ENCODE measurements at places on chromosomes 3 and 15.
A peak's percentile ranks its signal among the peaks of the same experiment; 100 is the strongest.

DNA sequence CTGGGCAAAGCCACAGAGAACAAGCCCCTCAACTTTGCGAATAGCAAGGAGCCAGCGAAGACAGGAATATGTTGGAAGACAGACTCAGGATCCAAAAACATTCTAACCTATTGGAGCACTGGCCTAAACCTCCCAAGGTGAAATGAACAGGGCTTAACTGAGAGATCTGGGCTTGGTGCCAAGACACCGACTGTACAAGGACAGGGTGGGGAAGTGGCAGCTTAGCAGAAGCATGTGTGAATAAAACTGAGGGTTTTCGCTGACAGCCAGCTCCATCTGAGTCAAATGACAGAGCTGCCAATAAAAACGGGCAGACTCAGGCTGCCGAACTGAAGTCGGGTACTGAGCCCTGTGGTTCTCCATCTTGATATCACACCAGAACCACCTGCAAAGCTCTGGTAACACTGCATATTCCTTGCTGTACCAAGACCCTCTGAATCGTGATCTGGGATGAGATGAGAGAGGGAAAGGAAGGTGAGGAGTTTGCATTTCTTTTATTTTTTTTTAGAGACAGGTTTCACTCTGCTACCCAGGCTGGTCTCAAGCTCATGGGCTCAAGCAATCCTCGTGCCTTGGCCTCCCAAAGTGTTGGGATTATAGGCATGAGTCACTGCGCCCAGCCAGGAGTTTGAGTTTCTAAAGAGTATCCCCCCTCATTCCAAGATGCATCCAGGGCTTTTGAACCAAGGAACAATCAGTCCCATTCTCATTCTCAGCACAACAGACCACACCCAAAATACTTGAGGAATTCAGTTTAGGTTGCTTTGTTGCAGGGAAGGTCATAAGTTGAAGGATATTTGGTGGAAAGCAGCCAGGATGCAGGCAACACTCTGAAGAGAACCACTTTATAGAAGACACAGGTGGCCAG lies 6.0 kb upstream of the PLCB2 start:
- DNase-seq: peak; percentile 96

GRCh38 chr3:45462522-45463265 lies 74.3 kb downstream of the LARS2 start:
- DNase-seq: no peak

DNA sequence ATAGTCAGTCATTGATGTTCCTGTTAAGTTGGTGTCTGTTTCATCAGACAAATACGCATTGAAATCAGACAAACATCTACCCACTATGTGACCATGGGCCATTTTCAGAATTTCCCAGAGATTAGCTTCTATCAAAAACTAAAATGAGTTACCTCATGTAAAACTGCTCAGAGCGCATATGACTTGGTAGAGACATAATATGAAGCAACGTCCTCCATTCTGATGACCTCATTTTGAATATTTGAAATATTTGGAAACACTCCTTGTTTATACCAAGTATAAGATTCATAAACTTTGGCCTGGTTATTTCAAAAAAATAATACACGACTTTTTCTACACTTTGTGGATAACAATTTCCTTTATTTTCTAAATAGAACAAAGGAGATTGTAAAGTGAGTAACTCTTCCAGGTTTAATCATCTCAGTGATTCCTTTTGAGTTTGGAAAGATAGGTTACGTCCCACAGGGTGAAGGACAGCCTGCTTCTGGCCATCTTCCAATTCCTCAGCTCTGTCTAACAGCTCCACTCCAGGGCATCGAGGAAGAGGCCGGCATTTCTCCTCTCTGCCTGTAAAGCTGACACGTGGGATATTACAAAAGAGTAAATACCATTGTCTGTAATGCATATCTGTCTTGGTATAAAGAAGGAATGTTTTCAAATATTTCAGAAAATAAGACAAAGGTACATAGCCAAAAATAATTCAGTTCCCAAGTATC lies 122.6 kb downstream of the CADM2 start:
- DNase-seq: peak; percentile 54

DNA sequence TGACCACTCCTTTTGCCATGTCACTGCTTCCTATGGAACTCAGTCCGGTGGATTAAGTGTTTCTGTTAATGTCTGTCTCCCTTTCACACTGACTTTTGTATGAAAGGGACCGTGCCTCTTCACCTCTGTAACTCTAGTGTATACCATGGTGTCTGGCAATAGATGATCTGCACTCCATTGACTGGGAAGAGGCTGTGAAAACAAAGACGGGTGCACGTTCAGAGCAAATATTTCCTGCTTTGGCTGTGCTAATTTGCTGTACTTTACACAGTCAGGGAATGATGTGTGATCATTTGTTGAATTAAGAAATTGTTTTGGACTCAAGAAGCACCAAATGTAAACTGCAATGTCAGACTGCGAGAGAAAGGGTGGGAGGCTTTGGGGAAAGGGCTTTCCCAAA lies 315.2 kb downstream of the RORA start:
- no peak for DNase-seq

GRCh38 chr3:57060089-57060821 lies at the start of gene SPATA12:
Gene SPATA12 (plus strand): TSS chr3:57060664. CDS start chr3:57073695, 13,031 bp downstream.
- peak; percentile 95 for DNase-seq

DNA sequence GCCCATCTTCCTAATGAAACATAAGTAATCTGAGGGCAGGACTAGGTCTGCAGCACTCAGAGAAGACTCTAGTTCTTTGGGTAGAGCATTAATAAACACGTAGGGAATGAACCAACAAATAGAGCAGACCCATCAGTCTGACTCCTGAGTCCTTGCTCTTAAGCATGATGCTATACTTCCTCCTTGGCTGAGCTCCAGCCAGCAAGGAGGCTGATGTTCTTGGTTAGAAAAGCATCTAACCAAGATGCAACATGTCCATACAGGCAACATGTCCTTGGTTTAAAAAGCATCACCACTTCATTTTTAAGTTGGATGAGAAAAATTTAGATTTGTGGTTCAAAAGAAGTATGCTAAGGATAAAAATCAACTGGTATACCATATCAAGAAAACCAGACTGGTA lies 8.5 kb upstream of the MYH15 start:
- DNase-seq: no peak

- no peak for DNase-seq
Observed at GRCh38 chr15:98447069-98447468, 201.3 kb upstream of the IGF1R start.

GRCh38 chr3:38994251-38994650 lies 57.5 kb downstream of the SCN11A start:
- DNase-seq: no peak

GRCh38 chr3:131158434-131158833 lies 131.8 kb downstream of the NEK11 start:
- DNase-seq: no peak

GRCh38 chr15:82943176-82943575 lies 9.3 kb downstream of the HOMER2 start:
- DNase-seq: no peak

DNA sequence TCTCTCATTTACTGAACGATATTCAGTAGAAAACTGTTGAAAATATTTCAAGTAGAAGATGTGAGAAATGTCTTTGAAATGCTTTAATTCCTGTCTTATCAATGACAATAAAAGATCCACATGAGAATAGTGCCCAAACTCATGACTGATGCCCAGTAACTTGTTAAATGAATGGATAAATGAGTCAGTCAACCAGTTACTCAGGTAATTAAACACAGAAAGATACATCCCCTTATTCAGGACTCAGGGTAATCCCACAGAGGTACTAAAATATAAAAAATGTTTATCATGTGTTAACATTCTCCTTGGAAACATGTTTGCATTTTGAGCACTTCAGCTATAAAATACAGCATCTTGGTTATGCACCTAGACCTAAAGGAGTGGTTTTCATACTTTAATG lies 169.5 kb downstream of the MBNL1 start:
- DNase-seq: no peak

GRCh38 chr3:119861681-119862080 lies 79.8 kb downstream of the NR1I2 start:
- DNase-seq: no peak

DNA sequence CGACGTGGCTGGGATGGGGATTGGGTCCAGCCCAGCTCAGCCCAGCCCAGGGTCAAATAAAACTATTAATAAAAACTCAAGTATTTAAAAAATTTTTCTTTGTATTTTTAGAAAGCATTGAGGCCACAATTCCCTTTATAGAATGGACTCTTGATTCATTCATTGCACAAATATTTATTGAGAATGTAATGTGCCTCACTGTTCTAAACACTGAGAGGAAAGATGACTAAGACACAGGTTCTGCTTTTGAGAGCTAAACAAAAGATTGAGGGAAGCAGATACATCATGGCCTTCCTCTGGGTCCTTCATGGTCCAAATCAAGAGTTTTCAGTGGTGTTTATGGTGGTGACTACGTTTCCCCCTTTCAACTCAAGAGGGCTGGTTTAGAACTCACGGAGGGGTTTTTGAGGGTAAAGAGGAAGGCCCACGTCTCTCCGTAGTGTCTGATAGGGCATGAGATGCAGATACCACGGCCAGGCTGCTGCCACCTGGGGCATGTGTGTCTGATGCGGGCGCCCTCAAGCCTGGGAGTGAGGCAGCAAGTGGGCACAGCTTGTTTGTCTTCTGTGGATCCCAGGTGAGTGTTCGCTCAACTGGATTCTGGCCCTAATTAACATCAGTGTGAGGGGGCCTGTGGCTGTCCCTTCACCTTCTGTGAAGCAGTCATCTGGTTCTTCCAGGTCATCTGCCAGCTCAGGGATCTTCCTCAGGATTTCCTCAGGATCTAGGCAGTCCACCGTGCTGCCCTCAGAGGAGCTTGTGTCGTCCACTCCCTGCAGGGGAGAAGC lies 73.5 kb upstream of the SCN5A start:
- no peak for DNase-seq

DNA sequence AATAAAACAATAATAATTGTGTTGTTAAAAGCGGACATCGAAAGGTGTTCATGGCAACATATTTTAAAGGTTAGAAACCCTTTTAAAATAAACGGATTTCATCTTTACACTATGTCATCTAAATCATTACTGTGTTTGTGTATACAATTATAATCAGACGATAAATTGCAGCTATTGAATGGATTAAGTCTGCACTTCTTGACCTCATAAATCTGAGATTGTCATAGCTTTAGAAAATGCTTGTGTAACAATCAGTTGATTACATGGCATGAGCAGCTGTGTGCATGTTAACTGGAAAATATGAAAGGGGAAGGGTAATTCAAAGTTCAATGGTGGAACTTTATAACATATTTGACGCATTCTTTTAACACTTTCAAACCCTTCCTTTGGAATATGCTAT lies 152.4 kb upstream of the MDFIC2 start:
- no peak for DNase-seq

DNA sequence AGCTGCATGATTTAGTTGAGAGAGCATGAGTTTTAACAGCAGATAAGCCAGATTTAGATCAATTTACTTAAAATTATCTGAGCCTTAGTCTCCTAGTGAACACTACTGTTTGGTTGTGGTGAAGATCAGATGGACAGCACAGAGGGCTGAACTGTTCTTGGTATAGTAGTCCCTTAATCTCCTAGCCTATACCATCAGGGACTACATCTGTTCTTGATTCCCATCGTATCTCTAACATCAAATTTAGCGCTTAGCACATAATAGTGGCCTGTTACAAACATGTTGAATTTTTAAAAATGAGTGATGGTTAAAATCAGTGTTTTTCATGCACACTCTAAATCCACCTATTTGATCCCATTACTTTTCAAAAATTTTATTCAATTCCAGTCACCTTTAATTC lies 507.7 kb downstream of the GRM7 start:
- no peak for DNase-seq

DNA sequence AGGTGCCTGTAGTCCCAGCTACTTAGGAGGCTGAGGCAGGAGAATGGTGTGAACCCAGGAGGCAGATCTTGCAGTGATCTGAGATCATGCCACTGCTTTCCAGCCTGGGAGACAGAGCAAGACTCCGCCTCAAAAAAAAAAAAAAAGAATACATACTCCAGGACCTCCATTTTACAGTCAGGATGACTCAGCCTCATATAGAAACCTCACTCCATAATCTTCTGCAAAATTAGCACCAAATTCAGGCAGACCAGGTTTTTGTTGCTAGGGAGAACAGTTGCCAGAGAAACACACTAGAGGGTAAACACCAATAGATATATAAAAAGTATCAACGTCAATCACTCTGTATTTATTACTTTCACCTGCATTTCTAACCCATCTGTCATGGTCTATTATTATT lies 28.3 kb upstream of the AP3B2 start:
- no peak for DNase-seq

DNA sequence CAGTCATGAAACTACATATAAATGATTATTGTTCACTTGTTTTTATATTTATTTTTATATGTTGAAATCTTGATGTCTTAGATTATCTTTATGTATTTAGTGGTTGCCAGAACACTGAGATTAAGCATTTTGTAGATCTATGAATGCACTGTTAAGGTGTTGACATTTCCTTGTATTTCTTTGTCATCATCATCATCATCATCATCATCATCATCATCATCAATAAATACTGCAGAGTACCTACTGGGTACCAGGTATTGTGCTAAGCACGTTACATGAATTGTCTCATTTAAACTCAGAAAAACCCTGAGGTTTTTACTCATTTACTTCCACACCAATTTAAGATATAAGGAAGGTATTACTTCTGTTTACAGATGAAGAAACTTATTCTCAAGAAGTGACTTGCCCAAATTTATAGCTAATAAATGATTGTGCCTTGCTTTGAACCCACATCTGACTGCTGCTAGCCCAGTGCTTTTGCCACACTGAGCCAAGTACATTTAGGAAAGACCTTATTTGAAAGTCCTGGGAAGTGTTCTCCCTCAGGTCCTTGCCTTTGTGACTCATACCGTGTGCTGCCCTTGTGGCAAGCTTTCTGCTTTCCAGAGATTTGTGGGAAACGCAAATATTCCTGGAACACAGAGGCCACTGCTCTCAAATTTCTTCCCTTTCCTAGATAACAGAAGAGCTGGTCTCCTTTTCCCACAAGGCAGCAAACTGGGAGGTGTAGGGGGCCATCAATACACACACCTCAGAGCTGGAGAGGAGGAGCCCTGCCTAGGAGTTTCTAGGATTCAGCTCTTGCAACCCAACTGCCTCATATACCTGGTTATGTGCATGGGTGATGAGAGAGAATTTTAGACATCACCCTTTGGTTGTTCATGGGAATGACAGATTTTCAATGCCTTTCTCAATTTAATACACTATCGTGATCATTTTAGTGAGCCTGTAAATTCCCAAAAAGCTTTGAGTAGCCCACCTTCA lies 115.4 kb upstream of the C15orf61 start:
- DNase-seq: no peak

- no peak for DNase-seq
Observed at GRCh38 chr3:169641167-169641566, 22.3 kb downstream of the MECOM start.

GRCh38 chr3:153760948-153761347 lies 360.2 kb upstream of the ARHGEF26 start:
- no peak for DNase-seq
